ENCODE measurements at places on chromosomes 6 and 20.
A peak's percentile ranks its signal among the peaks of the same experiment; 100 is the strongest.

- no peak for DNase-seq
These were observed 8.3 kb upstream of the ISM1 start for GRCh38 chr20:13212750-13213149.

DNA sequence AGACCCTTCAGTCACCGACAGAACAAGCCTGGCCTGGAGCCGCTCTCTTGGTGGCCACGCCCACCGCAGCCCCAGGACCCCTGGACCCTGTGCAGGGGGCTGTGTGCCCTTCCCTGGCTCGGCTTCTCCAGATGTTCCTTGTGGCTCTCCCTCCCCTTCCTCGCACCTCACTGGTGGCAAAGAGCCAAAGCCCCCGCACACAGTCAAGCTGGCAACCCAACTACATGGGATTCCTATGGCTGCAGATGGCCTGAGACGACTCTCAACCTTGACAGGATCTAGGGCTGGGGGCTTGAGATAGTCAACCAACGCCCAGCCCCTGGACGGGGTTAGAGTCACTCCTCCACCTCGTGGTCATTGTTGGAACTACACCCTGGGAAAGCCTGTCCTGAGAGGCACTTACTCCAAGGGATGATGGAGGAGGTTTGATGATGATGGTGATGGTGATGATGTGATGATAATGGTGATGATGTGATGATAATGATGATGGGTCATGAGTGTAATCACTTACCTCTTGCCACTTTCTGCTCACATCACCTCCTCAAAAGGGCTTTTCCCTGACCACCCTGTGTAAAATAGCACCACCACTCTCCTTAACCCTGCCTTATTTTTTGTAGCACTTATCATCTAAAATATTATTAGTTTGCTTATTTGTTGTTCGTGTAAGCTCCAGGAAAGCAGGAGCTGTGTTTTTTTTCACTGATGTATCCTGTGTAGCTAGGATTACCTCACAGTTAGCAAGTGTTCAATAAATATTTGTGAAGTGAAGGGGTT, 278.4 kb downstream of the LRFN2 start:
- peak; percentile 82 for DNase-seq

- no peak for DNase-seq
These were observed 9.4 kb downstream of the ADTRP start for GRCh38 chr6:11769244-11769643.

- DNase-seq: no peak
These were observed 36.0 kb downstream of the ATXN1 start for GRCh38 chr6:16725145-16725864.

All from DMS53 (cell line).